NCI-H187 (cell line): ENCODE measurements at places on chromosomes 12 and 14.

DNA sequence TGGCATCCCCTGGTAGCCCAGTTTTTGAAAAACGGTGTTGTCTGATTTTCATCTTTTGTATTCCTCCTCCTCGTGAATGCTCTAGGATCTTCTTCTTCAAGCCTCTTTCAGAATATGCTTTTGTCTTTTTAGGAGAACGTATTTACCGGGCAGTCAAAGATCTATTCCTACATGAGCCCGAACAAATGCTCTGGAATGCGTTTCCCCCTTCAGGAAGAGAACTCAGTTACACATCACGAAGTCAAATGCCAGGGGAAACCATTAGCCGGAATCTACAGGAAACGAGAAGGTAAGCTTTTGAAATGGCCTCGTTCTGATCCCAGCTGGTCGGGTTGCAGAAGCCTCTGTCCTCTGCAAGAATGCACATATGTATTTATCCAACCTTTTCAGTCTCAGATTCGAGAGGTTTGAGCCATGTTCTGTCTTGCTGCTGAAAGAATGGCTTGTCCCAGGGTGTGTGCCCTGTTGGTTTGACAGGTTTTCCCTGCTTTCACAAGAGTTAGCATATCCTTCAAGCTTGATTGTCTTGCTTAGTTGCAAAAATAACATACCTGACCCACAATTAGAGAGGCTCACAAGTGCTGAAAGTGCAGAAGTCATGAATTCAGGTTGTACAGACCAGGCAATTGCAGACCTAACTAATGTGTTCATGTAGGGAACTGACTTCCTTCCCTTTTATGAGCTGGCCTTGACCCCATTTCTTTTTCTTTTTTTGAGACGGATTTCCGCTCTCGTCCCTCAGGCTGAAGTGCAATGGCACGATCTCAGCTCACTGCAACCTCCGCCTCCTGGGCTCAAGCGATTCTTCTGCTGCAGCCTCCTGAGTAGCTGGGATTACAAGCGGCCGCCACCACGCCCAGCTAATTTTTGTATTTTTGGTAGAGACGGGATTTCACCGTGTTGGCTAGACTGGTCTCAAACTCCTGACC lies 6.8 kb downstream of the KMT5A start:
- DNase-seq, result no peak

DNA sequence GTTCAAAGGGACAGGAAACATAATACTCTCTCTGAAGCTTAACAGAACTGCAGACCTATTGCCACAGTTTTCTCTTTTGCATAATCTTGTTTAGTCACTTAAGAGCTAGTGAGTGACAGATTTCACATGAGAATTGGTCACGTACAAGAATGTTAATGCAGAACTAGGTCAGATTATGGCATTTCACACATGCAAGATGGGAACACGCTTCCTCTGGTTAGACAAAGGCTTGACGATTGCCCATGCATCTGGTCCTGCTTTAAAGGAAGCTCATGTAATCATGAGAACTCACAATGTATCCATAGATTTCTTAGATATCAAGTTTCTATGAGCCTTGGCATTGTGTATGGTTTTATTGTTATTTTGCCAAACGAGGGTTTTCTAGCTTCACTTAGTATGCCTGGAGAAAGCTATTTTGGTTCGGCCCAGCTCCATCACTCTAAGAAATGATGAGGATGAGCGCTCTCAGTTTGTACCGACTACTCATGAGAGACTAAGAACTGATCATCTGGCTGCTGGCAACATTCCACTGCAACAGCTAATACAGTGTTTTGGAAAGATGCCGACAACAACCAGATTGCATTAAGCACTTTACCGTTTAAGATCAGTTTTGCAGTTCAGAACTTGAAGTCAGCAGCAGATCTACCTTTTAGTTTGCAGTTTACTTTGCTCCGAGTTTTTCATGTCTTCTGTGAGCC lies 380.0 kb downstream of the DIO2 start:
- DNase-seq, result no peak

DNA sequence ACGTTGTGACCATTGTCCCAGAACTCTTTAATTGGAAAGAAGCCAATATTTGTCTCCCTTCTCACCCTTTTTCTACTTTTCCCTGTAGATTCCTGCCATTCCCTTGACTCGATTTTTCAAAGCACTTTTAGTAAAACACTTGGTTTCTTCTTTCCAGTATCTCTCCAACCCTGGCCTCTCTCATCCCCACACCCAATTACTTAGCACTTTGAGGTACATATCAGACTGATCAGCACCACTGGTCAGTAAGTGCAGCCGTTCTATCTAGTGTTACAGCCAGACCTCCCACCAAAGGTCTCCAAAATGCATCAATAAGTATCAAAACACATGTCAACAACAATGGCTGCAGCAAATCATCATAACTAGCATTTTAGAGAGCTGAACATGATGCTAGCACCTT lies 141.9 kb downstream of the BTG1 start:
- DNase-seq, result no peak

DNA sequence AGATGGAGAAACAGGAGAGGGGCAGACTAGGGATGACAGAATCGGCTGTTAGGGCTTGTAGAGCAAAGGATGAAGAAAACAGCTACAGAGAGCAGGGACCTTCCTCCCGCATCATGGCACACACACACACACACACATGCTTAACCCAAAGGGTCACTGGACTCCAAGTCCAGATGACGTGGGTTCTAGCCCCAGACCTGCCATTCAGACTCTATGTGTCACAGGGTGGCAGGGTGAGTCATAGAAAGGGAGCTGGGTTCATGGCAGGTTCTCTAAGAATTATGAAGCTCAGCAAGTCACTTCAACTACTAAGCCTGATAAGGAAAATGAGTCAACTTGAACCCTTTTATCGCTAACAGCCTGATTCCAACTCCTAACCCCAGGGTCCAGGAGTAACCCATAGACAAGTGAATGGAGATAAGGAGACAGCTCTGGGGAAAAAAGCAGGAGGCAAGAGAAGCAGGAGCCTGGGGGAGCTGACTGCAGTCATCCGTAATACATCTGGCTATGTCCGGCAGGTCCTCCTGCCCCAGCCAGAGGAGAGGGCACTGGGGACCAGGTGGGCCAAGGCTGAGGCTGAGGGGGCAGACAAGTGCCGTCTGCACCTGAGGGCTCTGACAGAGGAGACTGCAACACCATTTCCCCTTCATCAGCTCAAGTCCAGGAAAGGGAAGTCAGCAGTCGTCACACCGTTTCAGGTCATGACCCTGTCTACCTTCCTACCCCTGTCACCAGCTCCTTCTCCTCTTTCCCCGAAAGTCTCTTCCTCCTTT lies 3.6 kb upstream of the TNFRSF1A start:
- DNase-seq, result no peak

- DNase-seq, result no peak
Observed at GRCh38 chr12:84411031-84411430, 501.6 kb downstream of the SLC6A15 start.
